Lung (tissue), 17 donors: ENCODE measurements at places on chromosomes 6 and 20. TPM values are rescaled to one million over a fixed set of nuclear protein-coding genes. Genes with fewer than 3 reads are reported as not detected.

Gene FOXQ1
- 2.0 TPM for total RNA-seq

DNA sequence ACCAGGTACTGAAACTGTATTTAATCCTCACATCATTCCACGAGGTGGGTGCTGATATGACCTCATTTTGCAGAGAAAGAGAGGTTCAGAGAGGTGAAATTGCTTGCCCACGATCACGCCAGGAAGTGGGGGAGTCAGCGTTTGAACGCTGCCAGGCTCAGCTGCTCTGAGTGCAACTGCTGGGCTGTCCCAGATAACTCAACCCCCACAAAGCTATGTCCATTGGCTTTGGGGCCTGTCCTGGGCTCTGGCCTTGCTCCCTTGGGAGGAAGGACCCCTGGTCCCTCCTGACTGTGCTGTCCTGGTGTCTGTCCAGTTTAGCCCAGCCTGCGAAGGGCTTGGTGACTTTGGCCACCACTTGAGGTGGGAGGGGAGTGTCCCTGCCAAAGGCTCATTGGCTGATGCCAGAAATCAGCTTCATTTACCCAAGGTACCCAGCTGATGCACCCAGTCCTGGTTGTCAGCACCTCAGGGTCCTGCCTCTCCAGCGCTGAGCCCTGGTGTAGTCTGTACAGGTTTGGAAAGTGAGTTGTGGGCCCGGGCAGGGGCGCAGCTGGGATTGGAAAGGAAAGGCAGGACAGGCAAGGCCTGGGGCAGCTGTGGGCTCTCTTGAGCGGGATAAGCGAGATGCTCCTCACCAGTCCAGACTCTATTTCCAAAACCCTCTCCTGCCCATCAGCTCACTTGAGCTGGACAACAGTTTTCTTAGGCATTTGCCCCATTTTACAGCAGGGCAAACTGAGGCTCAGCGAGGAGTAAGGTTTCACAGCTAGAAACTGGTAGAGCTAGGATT lies 38.5 kb downstream of the SUN5 start:
- H3K27me3 ChIP-seq = no peaks in the 10 kb centered on the region
- no peak for DNase-seq
- H3K36me3 ChIP-seq = no peaks in the 10 kb centered on the region
- H3K4me1 ChIP-seq = peaks cover 5% of the 10 kb centered on the region

- DNase-seq = no peak
- H3K27me3 ChIP-seq = no peaks in the 10 kb centered on the region
- peaks cover 6% of the 10 kb centered on the region for H3K36me3 ChIP-seq
- H3K4me3 ChIP-seq = no peak overlapping the region
- peak overlapping the region; percentile 82 for H3K27ac ChIP-seq
Measured at GRCh38 chr6:166556863-166557322, 29.6 kb downstream of the RAMACL start.

GRCh38 chr6:150751296-150751695 lies 114.2 kb upstream of the MTHFD1L start:
- H3K4me1 ChIP-seq = peaks cover 13% of the 10 kb centered on the region
- no peaks in the 10 kb centered on the region for H3K27me3 ChIP-seq
- DNase-seq = no peak
- H3K36me3 ChIP-seq = no peaks in the 10 kb centered on the region
